ENCODE measurements at places on chromosomes 11 and 22. TPM values are rescaled to one million over a fixed set of nuclear protein-coding genes. Genes with fewer than 3 reads are reported as not detected.
A peak's percentile ranks its signal among the peaks of the same experiment; 100 is the strongest.

DNA sequence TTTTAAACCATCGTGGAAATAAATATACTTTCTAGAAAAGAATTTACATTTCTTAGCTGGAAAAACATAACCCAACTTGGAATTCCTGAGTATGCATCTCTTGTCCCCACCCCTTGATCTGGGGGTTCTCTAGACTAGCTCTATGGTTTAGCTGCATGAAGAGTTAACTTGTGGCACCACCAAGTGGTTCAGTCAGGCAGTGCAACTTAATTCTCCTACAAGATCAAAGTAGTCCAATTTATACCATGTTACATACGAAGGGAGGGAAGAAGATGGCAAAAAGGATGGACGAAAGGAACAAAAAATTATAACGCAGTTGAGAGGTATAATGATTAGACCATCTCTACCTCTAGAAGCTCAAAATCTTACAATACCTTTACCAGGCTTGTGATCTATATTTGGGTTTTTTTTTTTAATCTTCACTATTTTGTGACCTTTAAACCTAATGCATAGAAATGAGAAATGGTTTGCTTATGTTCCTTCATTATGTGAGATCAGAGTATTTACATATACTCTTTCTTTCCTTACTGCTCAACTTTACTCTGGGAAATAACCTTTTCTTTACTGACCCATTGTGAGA lies 28.5 kb upstream of the ALKBH3 start:
- no peak overlapping the region for H3K27ac ChIP-seq
- H3K4me1 ChIP-seq = no peaks in the 10 kb centered on the region
- peaks cover 4% of the 10 kb centered on the region for H3K36me3 ChIP-seq
- H3K4me3 ChIP-seq = no peak overlapping the region
- peak; percentile 67 for DNase-seq
- no peaks in the 10 kb centered on the region for H3K27me3 ChIP-seq

DNA sequence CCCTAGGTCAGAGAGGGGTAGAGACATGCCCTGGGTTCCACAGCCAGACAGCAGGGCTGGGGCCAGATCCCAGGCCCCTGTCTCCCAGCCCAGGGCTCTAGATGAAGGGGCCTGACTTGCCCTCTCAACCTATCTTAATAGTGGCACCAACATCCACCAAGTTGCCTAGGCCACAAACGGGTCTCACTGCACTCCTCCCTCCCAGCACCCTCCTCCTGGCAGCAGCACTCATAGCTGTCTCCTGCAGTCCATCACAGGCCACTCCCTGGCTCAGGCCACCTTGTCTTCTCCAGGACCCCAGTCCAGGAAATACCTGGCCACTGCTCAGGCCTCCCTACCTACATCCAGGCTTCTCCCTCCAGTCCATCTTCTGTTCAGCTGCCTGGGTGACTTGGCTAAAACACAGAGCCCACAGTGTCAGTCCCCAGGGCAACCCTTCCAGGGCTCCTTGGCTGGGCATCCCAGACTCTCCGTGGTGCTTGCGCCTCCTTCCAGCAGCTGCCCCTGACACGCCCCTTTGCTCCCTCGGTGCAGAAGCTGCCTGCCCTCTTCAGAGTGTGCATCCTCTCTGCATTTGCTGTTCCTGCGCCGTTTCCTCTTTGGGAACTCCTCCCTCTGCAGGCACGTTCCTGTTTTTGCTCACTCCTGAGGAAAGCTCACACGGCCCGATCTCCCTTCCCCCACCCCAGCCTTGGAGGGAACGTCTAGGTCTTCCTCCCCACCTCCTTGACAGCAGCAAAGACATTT lies 40.5 kb downstream of the LRRC32 start:
- DNase-seq = no peak
- no peaks in the 10 kb centered on the region for H3K36me3 ChIP-seq
- H3K4me1 ChIP-seq = peaks cover 6% of the 10 kb centered on the region
- H3K4me3 ChIP-seq = no peak overlapping the region
- no peaks in the 10 kb centered on the region for H3K27me3 ChIP-seq

Gene LARGE1
- 34.5 TPM for total RNA-seq

Gene CREB3L1
- total RNA-seq = 0.75 TPM

GRCh38 chr11:58930926-58931325 lies 8.4 kb upstream of the GLYATL1 start:
- DNase-seq = no peak
- H3K4me1 ChIP-seq = peaks cover 14% of the 10 kb centered on the region
- no peaks in the 10 kb centered on the region for H3K27me3 ChIP-seq
- H3K27ac ChIP-seq = no peak overlapping the region
- H3K36me3 ChIP-seq = no peaks in the 10 kb centered on the region
- H3K4me3 ChIP-seq = no peak overlapping the region

DNA sequence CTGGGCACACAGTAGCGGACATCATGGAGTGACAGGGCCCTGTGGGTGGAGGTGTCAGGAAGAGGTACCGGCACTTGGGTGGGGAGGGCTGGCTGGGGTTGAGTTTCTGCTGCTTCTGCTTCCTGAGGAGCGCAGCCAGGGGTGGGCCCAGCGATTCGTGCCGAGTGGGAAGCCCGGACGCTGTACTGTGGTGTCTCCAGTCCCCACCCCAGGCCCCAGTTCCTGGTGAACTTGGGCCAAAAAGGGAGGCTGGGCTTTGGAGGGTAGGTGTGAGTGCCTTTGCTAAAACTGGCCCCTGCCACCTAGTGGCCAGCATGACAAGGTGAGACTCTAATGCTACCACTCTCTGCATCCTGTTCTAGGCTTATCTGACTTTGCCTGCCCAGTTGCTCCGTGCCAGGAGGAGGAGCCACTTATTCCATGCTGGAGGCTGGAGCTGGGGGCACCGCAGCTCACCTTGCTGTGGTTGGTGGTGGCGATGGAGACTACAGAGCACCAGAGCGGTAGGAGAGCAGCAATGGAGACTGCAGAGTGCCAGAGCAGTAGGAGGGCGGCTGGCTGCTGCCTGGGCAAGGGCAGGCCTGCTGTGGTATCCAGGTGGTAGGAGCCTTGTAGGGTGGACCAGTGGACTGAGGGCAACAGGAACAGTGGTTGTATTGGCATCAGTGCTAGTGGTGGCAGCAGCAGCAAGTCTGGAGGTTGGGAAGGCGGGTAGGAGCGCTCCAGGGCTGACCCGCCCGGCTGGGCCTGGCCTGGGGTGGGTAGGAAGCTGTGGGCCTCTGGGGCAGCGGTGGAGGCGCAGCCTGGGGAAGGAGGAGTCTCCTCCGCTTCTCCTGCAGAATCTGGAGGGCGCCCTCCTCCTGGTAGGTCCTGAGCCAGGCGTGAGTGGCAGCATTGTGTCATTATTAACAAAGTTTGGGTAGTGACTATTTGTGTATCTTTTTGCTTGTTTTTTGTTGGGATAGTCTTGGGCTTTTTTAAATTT lies 2.2 kb upstream of the RFPL2 start:
- H3K4me3 ChIP-seq = peak overlapping the region; percentile 66
- H3K4me1 ChIP-seq = peaks cover 19% of the 10 kb centered on the region
- H3K36me3 ChIP-seq = no peaks in the 10 kb centered on the region
- H3K27ac ChIP-seq = peak overlapping the region; percentile 90

- DNase-seq = no peak
- H3K27me3 ChIP-seq = no peaks in the 10 kb centered on the region
- H3K36me3 ChIP-seq = no peaks in the 10 kb centered on the region
- H3K4me3 ChIP-seq = no peak overlapping the region
Observed at GRCh38 chr11:32186118-32186517, 95.2 kb downstream of the RCN1 start.

GRCh38 chr11:10528121-10528520 lies 12.9 kb downstream of the RNF141 start:
- H3K36me3 ChIP-seq = peaks cover 14% of the 10 kb centered on the region
- DNase-seq = no peak
- H3K27me3 ChIP-seq = no peaks in the 10 kb centered on the region
- no peak overlapping the region for H3K27ac ChIP-seq

DNA sequence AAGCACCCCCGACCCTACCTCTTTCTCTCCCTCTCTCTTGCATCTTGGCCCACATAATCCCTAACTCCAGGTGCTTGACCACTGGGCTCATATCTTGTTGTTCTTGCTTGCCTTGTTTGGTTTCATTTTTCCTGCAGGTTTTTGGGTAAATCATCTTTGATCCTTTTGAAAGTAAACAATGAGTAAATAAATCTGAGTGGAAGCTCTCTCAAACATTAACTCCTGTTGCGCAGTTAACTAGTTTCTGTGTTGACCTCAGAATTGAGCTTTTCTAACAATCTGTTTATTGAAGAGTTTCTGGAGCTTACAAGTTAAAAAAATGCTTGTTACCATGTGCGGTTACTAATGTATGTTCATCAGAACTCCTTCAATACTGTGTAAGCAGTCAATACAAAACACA lies 38.8 kb upstream of the MICAL2 start:
- H3K4me3 ChIP-seq = no peak overlapping the region
- H3K36me3 ChIP-seq = no peaks in the 10 kb centered on the region
- no peak for DNase-seq
- peaks cover 39% of the 10 kb centered on the region for H3K4me1 ChIP-seq

Gene ENTHD1
- total RNA-seq = not detected

- no peaks in the 10 kb centered on the region for H3K4me1 ChIP-seq
- H3K36me3 ChIP-seq = peaks cover 5% of the 10 kb centered on the region
- DNase-seq = no peak
- H3K27ac ChIP-seq = no peak overlapping the region
- H3K4me3 ChIP-seq = no peak overlapping the region
Observed at GRCh38 chr11:14614091-14614622, 29.4 kb upstream of the PDE3B start.

Gene BBS1
- total RNA-seq = 56.1 TPM
